ENCODE measurements at places on chromosomes 4 and X.

DNA sequence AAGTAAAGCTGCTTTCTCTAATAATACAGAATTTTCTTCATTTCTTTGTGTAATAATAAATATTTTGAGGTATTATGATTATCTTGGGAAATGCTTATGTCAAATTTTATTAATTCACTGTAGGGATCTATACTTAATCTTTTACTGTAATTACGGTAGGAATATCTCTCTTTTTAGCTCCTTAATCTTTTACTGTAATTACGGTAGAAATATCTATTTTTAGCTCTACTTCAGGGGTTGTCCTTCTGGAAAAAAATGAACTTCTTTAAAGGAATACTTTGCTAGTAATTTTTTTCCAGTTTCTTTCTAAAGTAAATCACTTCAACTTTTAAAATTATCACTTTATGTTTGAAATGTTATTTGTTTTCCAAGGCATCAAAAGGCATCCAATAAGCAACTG lies 2229.4 kb upstream of the AGA start:
- no peak for DNase-seq

GRCh38 chr4:7434766-7435150 lies at the start of gene PSAPL1:
TSS of gene PSAPL1 (minus strand) at chr4:7434930. CDS start at chr4:7434879, 51 bp downstream.
- DNase-seq, result no peak

GRCh38 chrX:46456125-46456922 lies 88.9 kb downstream of the ZNF674 start:
- no peak for DNase-seq

- DNase-seq, result no peak
These were observed 238.1 kb downstream of the BMPR1B start for GRCh38 chr4:94995684-94996394.
